ENCODE measurements at places on chromosomes 7 and 10.

DNA sequence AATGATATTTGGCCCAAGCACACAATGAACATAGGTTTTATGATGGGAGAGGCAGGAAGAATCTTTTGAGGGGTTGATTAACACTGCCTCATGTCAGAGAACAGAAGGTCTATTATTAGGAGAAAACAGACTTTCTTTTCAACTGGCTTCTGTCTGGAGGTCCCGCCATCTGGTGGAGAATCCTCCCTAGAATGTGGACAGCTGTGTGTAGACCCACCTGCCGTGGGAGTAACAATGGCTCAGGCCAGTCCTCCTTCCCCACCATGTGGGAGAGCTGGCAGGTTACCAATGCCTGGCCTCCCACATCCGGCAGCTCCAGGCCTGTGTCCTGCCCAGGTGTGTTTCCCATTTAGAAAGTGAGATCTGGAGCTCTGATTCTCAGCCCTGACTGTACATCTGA, 70.4 kb upstream of the AOAH start:
- peak; percentile 77 for DNase-seq

DNA sequence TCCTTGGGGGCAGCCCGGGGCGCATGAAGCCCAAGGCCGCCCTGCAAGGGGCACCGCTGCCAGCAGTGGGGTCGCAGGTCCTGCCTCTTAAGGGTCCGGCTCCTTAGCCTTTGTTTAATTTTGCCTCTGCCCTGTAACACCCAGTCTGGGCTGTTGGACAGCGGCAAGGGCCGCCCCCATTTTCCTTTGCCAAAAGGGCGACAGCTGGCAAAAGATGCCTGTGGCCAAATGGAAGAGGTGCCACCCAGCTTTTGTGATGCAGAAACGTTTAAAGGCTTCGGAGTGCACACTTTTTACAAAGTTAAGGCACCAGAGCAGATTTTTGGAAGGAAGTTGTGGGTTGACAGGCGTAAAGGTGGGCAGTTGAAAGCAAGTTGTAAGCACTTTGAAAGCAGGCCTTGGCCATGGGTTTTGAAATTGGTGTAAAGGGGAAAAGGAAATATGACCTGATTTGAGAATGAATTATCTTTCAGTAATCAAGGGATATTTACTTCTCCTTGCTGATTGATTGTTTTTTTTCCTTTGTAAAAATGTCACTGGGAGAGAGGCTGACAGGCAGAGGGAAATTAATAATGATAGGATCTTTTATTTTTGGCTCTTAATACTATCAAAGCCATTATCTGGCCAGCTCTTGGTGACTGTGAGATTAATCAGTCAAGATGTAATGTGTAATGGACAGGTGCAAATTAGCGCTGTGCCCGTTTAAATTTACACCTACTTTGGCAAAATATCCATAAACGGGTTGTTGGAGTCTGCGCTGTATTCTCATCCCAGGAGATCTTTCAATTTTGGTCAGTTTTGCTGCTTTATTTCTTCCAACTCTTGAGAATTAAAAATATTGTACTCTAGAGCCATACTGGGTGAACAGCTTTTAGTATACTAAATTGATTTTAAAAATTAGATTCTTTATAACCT, 1.2 kb downstream of the CASD1 start:
- peak; percentile 94 for DNase-seq

GRCh38 chr10:27601503-27601902, 97.4 kb downstream of the RAB18 start:
- peak; percentile 86 for DNase-seq

DNA sequence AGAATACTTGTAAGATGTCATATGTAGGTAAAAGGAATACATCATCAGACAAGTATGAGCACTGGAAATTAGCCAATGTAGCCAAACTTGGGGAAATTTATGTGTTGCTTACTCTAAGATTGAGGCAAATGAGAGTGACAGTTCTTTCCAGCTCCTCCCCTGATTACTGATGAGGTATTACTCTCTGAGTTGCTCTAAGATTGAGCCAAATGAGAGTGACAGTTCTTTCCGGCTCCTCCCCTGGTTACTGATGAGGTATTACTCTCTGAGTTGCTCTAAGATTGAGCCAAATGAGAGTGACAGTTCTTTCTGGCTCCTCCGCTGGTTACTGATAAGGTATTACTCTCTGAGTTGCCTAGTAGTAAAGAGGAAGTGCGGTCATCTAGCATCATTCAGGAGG, 435.8 kb downstream of the NRG3 start:
- no peak for DNase-seq

GRCh38 chr10:46239247-46239646, 47.5 kb upstream of the ANTXRL start:
- no peak for DNase-seq

- peak; percentile 89 for DNase-seq
Observed at GRCh38 chr10:44962870-44963738, 3.5 kb downstream of the RASSF4 start.

DNA sequence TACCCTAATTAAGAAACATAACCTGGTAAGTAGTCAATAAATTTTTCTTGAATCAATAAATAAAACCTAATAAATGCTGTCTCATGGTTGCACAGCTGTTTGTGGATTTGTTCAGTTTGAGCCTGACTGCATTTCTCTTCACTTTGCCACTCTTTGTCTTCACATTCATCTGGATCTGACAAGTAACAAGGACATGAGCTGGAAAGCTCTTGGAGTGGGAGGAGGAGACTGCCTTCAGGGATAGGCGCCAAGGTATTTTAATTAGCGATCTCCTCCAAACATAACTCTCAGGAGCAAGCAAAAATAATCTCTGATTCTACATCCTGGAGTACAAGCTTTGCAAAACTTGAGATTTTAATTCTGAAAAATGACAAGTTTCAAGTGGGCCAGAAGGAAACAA, 251.0 kb downstream of the BMPER start:
- peak; percentile 28 for DNase-seq

DNA sequence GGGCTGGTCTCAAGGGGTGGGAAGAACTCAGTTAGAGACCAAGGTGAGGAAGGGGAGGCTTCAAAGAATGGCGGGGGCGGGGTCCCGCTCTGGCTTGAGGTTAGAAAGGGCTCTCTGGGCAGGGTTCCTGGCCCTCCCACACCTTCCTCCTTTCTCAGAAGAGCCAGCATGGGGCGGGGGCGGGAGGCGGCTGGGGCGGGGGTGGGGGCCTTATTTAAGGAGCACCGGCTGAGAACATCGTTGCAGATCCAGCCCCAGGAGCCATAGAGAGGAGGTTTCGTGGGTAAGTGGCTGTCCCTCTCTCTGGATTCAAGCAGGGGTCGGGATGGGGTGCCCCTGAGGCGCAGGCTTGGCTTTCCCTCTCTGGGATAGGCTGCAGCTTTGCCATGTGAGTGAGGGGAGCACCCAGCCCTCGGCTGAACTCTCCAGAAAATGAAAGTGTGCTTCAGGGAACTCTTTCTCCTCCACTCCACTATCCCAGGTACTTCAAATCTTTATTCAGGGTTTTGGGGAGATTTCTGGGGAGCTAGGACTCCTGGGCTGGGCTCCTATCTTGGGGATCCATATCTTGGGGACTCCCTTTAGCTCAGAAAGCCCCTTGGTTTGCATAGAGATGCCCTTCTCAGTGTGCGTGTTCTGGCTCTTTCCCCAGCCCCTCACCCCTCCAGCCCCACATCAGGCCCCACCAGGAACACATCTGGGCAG, 3.3 kb upstream of the CUEDC2 start:
- peak; percentile 26 for DNase-seq

DNA sequence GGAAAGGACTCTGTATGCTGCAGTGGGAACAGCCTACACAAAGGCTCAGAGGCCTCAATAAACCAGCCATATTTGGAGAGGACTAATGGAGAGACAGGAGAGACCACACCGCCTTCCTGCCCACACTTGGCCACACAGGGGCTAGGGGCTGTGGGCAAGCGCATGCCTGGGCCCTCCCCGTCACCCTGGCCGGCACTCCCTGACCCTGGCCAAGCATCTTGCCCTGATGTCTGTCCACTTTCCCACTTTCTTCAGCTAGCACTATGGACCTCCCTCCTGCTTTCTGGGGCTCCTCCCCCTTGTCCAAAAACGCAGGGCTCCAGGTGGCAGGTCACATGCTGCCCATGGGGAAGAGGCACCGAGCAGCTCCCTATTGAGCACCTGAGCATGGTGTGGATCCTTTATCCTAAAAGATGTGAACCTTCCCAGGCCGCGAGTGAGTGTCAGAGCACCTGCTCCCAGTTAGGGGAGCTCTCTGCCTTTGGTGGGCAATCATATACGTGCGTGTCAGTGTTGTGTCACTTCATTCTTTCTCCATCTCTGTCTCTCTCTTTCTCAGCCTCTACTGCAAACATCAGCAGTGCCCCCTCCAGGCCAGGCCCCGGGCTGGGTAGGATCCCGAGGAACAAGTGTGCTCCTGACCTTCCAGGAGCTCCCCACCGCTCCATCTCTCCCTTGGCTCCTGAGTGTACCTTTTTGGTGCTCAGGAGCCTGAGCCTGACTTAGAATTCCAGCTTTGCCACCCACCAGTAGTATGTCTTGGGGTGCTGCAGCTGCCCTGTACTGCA, 74.0 kb downstream of the ZMIZ1 start:
- no peak for DNase-seq

DNA sequence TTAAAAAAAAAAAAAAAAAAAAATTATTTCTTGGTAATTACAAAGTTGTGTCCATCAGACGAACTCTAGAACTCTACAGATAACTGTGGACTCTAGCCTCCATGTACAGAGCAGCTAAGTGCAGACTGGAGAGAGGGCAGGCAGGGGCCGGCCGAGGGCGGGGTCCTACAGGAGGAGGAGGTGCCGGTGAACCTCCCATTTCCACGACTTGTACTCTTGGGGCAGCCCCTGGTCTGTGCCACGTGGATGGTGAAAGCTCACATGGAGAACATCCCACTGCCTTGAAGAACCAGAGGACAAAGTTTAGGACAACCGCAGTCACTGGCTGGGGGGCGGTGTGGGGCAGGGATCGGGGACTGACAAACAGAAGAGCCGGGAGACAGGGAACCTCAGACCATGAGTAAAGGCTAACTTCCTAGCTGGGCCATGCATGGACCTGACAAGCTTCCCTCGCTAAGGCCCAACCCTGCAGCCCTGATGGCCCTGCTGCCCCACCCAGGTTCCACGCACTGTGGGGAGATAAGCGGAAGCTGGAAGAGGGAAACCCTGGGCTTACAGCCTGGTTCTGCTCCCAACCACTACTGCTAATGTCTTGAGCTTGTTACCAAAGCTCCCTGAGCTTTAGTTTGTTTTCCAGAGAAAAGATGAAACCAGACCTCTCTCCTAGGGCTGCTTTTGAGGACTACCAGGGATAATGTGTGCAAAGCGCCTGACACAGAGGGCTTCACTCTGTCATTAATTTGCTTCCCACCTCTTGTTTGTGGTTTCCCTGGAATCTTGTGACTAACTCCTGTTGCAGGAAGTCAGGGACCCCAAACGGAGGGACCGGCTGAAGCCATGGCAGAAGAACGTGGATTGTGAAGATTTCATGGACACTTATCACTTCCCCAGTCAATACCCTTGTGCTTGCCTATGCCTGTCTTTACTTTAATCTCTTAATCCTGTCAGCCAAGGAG, 16.1 kb upstream of the SEC61G start:
- DNase-seq: no peak

DNA sequence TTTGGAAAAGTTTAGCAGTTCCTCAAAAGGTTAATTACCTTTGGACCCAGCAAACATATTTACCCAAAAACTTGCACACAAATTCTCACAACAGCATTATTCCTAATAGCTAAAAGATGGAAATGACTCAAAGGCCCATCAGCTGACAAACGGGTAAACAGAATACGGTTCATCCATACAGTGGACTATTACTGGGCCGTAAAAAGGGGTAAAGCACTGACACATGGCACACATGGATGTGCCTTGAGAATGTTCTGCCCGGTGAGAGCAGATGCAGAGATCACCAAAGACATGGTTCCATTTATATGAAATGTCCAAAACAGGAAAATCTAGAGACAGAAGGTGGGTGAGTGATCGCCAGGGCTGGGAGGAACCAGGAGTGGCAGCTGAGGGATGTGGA, 95.2 kb upstream of the DNAJB6 start:
- DNase-seq: no peak

DNA sequence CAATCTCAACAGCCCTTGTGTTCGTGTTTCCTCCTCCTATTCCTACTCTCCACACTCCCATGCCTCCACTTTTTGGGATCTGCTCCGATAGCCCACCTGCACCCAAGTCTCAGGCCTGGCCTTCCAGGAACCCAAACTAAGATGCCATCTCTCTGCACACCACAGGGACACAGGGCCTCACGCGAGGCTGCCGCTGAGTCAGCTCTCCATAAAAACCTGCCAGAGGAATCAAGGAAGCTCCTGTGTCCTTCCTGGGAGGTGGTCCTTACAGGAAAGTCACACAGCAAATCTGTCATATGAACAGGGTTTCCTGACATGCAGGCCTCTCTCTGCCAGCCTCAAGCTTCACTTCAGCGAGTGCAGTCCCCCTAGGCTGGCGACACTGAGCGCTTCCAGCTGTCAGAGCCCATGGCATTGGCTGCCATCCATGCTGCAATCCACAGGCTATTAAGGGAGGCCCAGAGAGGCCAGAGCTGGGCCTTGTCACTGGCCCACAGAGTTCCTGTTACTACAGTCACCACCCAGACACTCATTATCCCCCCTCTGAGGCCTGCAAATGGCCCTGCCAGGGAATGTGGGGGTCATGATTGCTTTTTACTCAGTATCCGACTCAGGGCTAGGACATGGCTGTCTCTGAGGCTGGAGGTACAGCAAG, 151.4 kb downstream of the OAT start:
- peak; percentile 87 for DNase-seq

DNA sequence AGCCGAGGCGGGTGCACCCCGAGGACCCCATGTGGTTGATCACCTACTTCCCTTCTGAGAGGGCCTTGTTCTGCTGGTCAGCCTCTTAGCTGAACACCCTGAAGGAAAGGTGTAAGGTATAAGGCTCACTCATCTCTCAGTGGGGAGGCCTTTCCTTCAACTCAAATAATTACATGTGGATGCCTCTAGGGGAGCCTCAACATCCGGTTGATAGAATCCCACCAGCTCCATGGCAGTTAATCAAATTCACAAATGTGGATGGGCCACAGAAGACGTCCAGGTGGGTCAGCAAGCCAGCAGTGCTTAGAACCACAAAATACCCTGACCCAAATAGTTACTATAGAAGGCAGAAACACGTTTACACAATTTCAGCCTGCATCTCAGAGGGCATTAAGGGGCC, 37.7 kb upstream of the ZNF32 start:
- DNase-seq: no peak

- DNase-seq: no peak
Observed at GRCh38 chr7:141617280-141617679, 66.1 kb downstream of the AGK start.

GRCh38 chr7:20284003-20284770, 46.5 kb upstream of the ITGB8 start:
- DNase-seq: no peak

Measured in tongue (tissue), 3 donors.